ENCODE measurements at places on chromosomes 3 and 15.

GRCh38 chr3:86737517-86737916 is 253.4 kb downstream of the VGLL3 start:
- no peak for DNase-seq

GRCh38 chr3:97996988-97997387 is 24.8 kb upstream of the RIOX2 start:
- DNase-seq: no peak

DNA sequence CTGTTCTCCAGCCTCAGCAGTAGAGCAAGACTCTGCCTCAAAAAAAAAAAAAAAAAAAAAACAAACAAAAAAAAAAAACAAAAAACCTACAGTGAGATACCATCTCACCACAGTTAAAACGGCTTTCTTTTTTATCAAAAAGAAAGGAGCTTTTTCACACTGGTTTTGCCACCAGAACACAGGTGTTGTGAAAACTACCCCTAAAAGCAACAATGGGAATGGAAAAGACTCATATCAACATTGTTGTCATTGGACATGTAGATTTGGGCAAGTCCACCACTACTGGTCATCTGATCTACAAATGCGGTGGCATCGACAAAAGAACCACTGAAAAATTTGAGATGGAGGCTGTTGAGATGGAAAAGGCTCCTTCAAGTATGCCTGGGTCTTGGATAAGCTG is 24.8 kb upstream of the SLC25A38 start:
- no peak for DNase-seq

GRCh38 chr3:36211652-36211999 is 168.7 kb upstream of the STAC start:
- no peak for DNase-seq

Data from right forelimb (tissue), 1 donor.